ENCODE measurements at places on chromosomes 2 and 18.
A peak's percentile ranks its signal among the peaks of the same experiment; 100 is the strongest.

DNA sequence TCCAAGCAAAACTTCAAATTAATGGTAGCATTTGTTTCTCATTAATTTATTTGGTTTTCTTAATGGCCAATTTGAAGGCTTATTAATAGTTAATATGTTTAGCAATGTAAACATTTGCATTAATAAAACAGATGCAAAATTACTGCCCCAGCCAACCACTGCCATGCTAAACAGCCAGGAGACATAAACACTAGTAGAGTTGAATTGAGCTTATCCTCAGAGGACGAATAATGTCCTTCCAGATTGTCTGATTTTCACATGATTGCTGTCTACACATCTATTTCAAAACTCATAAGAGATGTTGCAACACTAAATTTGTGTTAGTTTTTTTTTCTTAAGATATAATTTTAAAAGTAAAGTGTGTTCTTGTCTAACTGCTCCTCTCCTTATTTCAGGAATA, 128.5 kb downstream of the DCC start:
- no peaks in the 10 kb centered on the region for H3K4me1 ChIP-seq
- no peaks in the 10 kb centered on the region for H3K27me3 ChIP-seq
- no peak for DNase-seq
- H3K4me3 ChIP-seq = no peak overlapping the region
- no peak overlapping the region for H3K27ac ChIP-seq
- no peaks in the 10 kb centered on the region for H3K36me3 ChIP-seq

- H3K4me1 ChIP-seq = no peaks in the 10 kb centered on the region
- H3K27ac ChIP-seq = peak overlapping the region; percentile 99
- DNase-seq = peak; percentile 69
- H3K36me3 ChIP-seq = no peaks in the 10 kb centered on the region
- H3K27me3 ChIP-seq = no peaks in the 10 kb centered on the region
Observed at GRCh38 chr2:53969285-53969967, 1.4 kb downstream of the PSME4 start.

- H3K36me3 ChIP-seq = no peaks in the 10 kb centered on the region
- no peak overlapping the region for H3K27ac ChIP-seq
- no peak for DNase-seq
- H3K27me3 ChIP-seq = no peaks in the 10 kb centered on the region
- H3K4me1 ChIP-seq = no peaks in the 10 kb centered on the region
- no peak overlapping the region for H3K4me3 ChIP-seq
Observed at GRCh38 chr2:236106761-236107160, 61.4 kb downstream of the GBX2 start.

DNA sequence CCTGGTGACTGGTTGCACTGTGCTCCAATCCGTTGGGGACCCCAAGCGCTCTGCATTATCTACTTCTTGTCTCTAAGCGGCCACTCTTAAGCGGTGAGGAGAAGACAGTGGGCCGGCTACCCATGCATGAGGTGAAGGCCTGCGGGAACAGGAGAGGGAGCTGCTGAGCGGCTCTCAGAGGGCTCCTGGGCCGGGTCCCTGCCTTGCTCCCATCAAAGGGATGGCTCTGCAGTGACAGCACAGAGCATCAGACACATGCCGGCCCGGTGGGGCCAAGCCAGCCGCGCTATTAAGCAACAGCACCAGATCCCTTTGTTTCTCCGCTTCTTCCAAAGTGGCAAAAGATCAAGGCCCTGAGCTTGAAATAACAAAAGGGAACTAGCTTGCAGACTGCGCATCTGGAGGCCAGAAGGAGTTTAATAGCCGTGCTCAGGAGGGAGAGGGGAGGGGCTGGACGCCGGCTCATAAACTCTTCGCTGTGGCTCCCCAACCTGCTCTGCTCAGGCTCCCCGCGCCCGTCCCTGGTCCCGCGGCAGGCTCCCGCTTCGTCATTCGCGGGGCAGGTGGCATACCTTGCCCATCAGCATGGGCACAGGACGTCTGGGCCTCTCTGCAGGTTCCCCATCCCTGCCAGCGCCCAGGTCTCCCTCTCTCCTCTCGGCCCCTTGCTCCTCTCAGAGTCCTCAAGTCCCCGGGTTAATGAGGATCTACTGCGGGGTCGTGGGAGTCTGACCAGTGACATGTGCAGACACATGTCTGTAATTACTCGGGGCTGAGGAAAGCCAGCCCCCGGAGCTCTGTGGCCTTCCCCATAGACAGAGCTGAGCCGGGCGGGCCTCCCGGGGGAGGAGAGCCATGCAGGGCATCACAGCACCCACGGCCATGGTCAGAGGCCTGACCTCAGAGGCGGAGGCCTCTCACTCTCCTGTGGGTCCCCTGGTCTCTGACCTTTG, 96.7 kb downstream of the ASB1 start:
- H3K27ac ChIP-seq = peak overlapping the region; percentile 32
- peak; percentile 39 for DNase-seq
- no peaks in the 10 kb centered on the region for H3K27me3 ChIP-seq
- H3K36me3 ChIP-seq = no peaks in the 10 kb centered on the region
- no peak overlapping the region for H3K4me3 ChIP-seq

DNA sequence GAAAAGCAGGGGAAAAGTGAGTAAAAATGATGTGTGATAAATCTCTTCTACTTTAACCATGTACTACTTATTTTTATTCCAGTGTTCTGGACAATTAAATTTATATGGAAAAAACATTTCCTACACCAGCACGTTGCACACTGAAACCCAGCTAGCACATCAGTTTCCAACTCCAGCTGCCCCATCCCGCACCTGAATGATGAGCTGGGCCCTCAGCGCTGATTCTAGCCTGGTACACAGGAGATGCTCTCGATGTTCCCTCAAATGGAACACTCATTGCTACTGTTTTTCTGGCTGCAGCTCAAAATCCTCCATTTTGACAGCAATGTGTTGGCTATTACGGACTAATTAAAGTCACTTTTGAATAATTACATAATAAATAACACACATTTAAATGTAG, 783.1 kb upstream of the FSHR start:
- H3K36me3 ChIP-seq = no peaks in the 10 kb centered on the region
- no peak for DNase-seq
- H3K4me3 ChIP-seq = no peak overlapping the region
- no peak overlapping the region for H3K27ac ChIP-seq
